Activated CD8-positive, alpha-beta memory T cell treated with anti-CD3 and anti-CD28 coated beads, Interleukin-2, amount 50 U/mL, for 48 hours (primary cell): ENCODE measurements at places on chromosomes 11 and 22.
A peak's percentile ranks its signal among the peaks of the same experiment; 100 is the strongest.

DNA sequence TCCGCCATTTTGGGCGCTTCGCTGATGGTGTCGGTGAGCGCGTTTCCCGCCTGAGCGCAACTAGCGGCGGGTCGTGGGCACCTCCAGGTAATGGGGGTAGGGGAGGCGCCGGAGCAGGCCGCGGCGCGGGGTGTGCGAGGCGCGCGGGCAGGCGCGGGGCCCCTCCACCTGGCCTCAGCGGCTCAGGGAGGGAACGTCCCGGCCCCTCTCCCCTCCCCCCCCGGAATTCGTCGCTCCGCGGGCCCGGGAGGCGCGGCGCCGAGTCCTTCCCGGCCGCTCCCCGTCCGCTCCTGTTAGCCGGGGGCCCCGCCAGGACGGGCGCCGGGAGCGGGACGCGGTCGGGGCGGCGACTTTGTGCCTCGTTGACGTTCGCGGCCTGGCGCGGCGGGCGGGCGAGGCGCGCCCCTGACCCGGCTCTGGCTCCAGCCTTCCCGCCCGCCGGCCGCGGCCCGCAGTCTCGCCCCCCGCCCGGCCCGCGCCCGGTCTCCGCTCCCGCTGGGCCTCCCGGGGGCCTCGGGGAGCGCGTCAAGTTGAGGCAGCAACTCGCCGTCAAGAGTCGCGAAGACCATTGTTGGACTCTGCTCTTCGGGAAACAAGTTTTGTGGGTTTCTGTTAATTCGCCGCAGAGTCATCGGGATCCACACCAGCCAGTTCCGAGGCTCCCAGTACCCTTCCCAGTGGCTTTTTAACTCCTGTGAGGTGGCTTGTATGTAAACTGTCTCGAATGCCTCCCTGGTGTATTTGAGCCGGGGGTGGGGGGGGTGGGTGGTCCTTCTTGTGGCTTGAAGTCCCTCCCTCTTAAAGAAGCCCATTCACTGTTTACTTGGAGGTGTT, at the start of gene PPP6R3:
PPP6R3 (plus strand) TSS at position 12 of the 834 bp plus-strand sequence. CDS start 76,913 bp downstream, outside the sequence.
- no peak for DNase-seq

- no peak for DNase-seq
Observed at GRCh38 chr11:65719871-65720210, 757 bp downstream of the RNASEH2C start.

GRCh38 chr11:34886609-34887008, 29.6 kb downstream of the APIP start:
- no peak for DNase-seq

GRCh38 chr22:49100773-49101172, 726.9 kb downstream of the BRD1 start:
- DNase-seq: no peak

- DNase-seq: no peak
Observed at GRCh38 chr22:41417622-41418390, 28.8 kb downstream of the TOB2 start.

DNA sequence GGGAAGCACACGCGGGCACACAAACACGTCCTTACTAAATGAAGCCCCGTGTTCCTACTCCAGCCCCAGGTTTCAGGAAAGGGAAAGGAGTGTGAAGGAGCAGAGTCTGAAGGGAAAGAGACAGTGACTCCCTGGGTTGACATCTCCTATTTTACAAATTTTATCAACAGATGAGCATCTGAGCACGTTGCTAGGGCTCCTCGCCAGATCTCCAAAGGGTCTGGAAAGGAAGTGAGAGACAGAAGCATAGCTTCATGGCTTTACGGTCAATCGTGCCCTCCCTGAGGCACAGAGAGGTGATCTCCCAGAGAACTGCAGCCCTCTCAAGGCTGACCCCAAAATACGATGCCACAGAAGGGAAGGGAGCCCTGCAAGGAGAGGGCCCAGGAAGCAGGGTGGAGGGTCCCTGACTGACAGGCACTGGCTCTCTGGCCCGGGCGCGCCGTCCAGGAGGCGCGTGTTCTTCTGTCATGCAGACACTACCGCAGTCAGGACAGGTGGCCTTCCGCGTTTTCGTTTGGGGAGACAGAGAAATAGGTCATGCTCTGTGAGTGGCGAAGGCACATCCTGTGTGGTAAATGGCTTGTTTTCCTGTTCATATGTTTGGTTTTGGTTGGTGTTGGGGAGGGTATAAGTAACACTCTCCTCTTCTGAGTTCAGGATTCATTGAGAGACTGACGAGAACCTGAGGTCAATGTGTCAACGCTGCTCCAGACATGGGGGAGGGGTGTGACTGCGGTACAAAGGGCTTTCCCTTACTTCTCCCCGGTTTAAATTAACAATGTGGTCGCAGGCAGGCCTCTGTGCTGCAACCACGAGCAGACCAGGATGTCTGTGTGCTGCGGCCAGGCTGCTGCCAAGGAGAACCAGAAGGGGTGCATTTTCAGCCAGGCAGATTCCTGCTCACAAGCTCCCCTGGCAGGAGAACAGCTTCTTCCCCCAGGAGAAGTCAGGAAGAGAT, 813.3 kb downstream of the OPCML start:
- DNase-seq: peak; percentile 60

DNA sequence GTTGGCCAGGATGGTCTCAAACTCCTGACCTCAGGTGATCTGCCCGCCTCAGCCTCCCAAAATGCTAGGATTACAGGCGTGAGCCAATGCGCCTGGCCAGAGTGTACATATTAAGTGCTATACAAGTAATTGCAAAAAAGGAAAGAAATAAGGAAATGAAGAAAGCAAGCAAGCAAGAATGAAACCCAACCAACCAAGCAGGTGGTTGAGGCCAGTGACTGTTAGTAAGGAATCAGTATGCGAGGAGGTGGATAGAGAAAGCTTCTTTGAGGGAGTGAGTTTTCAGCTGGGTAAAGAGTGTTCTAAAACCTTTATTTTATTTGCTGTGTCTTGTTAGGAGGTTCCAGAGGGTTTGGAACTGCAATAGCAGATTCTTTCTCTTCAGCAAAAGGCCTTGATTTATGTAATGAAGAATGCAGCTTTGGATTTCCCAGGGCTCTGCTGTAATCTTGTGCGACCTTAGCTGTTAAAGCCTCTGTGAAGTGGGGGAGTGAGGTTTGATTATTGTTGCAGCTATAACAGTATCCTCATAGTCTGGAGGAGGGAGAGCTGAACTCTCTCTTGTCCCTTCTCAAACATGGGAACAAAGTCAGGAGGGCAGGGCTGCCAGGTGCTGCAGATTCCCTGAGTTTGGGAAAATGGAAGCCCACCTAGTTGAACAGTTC, 5.7 kb downstream of the AMPD3 start:
- no peak for DNase-seq

DNA sequence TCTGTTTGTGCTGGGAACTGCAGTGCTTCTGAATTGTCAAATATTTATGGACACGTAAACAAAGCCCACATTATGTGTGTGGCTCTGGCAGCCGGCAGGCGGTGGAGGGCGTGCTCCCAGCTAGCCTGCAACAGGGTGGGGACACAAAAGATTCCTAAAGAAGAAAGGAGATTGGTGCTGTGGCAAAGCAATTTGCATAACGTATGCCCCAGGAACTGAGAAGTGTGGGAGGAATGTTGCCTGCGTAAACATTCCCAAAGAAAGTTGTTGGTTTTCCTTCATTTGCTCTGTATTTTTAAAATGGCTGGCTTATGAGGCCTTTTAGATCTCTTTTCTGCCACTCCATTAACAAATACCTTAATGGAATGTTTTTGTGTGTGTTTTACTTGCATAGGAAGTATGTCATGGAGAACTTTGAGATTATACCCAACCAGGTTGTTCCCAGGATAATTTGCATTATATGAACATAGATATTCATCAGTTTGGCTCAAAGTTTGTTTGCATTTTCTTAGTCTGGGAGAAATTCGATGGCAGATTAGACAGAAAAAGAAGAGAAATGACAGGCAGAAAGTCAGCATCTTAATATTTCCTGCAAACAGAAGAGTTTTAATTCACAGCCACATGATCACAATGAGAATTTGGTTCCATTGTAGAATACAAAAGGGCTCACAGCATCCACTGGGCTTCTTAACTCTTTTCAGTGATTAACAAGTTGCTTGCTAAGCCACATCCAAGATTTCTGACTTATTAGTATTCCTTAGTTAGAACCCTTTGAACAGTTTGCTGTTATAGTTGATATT, 41.8 kb upstream of the DLAT start:
- DNase-seq: no peak
